ENCODE measurements at places on chromosomes 12 and 14.

DNA sequence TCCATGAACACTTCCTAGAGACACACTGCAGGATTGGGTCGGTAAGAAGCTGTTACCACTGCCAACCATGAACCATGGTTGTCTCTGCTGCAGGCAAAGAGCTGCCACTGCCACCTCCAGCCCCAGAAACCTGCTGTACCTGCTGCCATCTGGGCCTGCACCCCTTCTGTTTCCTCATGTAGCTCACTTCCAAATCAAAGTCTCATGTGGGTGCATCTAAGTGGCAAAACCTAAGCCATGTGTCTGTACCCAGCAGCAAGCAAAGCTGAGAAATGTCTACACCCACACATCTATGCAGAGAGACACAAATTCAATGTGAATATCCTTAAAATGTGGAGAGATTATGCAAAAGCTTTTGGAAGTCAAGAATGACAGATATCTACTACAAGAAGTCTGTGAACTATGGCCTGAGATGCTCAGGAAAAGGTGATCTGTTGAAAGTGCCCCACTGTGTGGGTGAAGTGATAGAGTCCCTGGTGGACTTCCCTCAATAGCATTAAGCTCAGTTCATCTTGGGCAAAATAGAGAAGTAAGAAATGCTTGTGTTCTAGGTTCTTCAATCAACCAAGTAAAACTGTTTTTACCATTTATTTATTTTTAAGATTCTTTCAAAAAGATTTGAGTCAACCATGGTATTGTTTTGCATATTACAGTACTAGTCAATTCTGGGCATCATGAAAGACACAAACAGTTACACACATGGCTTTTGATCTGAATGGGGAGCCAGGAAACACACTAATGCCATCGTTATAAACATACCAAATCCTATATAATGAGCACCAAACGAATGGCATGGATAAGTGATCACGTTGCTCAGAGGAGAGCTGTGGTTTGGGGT, 64.4 kb downstream of the FOS start:
- DNase-seq = no peak

DNA sequence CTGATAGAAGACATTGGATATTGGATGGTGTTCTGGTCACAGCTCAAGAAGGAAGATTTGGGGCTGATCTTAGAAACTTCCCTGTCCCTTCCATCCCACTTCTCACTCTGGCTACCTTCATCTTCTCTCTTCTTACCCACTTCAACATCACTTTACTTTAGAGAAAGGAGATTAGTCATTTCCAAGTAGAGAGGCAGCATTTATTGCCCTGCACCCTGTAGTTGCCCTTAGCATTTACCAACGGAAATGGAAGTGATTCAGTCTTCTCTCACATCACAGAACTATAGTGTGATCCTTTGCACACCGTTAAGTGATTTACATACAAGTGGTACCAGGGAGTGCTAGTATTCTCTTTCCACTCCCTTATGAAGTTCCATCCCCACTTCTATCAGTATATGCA, 52.4 kb downstream of the PHLDA1 start:
- peak; percentile 60 for DNase-seq

GRCh38 chr12:65902500-65902899, 78.2 kb downstream of the HMGA2 start:
- no peak for DNase-seq

GRCh38 chr12:62436164-62436503, 30.5 kb upstream of the MON2 start:
- DNase-seq = no peak

- DNase-seq = no peak
Observed at GRCh38 chr12:71410844-71411243, 28.8 kb upstream of the LGR5 start.

GRCh38 chr12:121579981-121580868, 598 bp downstream of the KDM2B start:
- DNase-seq = peak; percentile 82

DNA sequence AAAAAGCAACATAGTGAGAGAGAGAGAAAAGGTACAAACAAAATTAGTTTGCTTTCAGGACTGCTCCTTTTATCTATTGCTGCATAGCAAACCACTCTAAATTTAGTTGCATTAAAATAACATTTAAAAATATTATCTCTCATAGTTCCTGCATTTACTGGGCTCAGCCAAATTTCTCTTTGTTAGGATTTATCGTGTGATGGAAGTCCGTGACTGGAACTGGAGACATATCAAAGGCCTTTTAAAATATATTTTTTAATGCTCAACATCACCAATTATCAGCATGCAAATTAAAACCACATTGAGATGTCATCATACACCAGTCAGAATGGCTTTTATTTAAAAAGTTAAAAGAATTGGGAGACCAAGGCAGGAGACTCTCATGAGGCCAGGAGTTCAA, 107.6 kb upstream of the SYT1 start:
- no peak for DNase-seq

- DNase-seq = no peak
Observed at GRCh38 chr12:47082796-47083621, 3.2 kb upstream of the AMIGO2 start.

- DNase-seq = peak; percentile 6
Observed at GRCh38 chr14:74684434-74684833, 28.4 kb downstream of the AREL1 start.

DNA sequence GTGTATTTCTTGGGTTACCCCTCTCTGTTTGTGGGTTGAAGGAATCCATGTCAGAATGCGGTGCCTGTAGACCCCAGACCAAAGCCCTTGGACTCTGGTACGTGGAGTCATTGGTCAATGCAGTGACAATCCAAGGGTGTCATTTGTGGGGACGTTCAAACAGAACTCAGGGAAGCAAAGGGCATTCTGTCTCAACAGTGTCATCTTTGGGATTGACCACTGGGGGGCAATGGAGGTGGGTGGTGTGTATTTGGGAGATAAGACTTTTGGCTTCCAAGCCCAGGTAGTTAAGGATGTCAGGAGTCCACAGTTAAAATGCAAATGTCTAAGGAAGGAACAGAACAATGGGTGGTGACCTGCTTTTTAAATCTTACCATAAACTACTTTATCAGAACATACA, 54.6 kb upstream of the CCDC175 start:
- DNase-seq = no peak

DNA sequence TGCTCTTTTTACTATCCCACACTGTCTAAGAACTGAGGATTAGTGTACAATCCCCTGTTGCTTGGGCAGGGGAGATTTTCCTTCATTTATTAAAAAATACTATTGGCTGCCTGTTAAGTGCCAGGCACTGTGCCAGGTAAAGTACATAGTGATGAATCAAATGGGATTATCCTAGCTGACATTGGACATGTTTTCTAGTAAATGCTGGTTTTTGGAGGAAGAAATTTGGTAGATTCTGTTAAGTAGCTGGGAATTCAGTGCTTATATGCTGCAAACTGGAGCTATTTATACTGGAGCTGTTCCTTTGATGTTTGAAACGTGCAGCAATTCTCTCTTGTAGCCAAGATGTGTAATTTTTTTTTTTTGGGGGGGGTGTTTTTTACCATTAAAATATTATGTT, 299.6 kb downstream of the EMP1 start:
- no peak for DNase-seq
